ENCODE measurements at places on chromosomes 3 and 15.
A peak's percentile ranks its signal among the peaks of the same experiment; 100 is the strongest.

DNA sequence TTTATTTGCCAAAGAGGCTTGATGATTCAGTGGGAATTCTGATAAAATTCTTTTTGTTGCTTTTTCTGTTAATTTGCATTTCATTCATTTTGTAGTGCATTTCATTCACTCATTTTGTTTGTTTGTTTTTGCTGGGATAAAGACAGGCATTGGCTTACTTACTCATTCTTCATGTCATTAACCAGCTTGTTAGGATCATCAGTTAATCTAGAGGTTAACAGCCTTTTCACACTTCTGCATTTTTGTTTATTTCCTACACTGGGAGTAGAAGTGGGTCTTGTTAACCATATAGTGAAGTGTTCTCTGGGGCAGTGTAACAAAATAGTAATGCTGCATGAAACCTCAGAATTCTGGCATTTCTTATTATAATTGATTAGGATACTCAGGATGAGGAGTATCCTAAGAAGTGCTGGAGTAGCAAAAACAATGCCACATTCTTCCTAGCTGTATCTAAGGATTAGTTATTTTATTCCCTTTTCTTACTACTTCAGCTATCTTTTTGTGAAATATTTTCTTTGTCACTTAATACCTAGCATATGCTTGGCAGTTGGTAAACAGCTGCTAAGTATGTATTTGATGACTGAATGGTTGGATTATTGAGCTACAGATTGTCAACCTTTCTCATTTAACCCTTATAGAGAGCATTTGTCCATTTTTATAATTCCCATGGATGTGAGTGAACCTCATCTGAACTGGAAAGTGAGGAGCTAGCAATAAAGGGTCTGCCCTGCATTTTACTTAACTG is 135.7 kb upstream of the LRRFIP2 start:
- DNase-seq = no peak

DNA sequence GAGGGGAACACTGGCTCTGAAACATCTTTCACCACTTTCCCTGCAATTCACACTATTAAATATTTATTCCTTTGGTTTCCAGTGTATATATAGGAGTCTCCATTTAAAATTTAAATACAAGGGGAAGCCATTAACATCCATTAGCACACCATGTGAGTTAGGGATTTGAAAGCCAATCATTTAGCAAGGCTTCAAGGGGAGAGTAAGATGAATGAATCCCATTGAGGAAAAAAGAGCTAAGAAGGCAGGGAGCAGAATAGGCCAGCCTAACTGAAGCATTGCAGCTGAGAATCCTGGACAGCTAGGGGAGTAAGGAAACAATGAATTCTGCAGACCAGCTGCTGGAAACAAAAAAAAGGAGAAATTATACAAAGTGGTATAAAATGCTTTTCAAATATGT is 426.1 kb downstream of the IL5RA start:
- no peak for DNase-seq

DNA sequence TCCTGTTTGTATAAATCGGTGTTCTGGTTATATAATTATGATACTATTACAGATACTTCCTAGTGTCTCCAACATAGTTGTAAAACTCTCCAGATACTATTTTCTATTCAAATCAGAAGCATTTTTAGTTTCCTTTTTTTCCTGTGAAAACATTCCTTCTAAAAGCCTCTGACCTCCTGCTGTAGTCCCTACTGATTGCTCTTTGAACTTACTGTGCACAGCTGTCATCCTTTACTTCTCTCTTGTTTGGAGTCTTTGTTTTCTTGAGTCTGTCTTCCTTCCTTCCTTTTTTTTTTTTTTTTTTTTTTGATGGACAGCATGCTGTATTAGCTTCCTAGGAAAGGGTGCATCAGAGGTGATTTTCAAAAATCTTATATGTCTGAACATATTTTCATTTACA is 28.9 kb downstream of the NR2C2 start:
- no peak for DNase-seq

GRCh38 chr3:87462228-87462627 is 185.8 kb upstream of the POU1F1 start:
- DNase-seq = no peak

DNA sequence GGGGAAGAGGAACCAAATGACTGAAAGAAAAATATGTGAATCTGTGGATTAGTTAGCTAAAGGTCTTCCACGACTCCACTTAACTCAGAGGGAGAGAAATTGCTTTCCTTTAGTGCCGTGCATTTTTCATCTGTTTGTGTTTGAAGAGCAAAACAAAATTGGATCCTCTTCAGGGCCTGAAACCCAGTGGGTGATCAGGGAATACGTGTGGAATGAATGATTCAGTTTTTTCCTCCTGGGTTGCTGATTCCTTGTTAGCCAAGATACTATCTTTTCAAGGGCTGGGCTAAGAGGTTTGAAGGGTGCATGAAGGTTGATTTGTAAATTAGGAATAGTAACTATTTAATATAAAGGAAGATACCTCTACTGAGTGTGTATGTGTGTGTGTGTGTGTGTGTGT is 61.0 kb downstream of the TPRG1 start:
- no peak for DNase-seq

- DNase-seq = no peak
Measured at GRCh38 chr3:186194451-186194811, 85.5 kb upstream of the ETV5 start.

DNA sequence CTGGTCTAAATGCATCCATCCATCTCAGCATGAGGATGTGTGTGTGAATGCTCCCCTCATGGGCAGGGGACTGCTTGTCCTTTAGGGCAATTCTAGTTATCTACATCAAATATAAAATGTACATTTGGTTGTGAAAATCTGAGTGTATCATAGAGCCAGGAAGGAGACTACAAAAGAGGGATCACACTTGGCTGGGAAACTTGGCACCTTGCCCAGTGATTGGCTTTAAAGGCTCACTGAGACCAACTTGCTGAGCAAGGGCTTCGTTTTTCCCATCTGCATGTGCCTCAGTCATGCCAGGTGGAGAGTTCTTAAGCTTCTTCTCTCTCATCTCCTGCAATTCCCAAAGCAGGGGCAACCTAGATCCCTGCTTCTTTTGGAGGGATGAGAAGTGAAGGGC is 5.2 kb downstream of the CAPN3 start:
- DNase-seq = peak; percentile 67

- DNase-seq = no peak
Measured at GRCh38 chr3:77869423-77869822, 829.5 kb downstream of the ROBO2 start.
